Central memory CD4-positive, alpha-beta T cell (primary cell): ENCODE measurements at places on chromosomes 7 and 10.

DNA sequence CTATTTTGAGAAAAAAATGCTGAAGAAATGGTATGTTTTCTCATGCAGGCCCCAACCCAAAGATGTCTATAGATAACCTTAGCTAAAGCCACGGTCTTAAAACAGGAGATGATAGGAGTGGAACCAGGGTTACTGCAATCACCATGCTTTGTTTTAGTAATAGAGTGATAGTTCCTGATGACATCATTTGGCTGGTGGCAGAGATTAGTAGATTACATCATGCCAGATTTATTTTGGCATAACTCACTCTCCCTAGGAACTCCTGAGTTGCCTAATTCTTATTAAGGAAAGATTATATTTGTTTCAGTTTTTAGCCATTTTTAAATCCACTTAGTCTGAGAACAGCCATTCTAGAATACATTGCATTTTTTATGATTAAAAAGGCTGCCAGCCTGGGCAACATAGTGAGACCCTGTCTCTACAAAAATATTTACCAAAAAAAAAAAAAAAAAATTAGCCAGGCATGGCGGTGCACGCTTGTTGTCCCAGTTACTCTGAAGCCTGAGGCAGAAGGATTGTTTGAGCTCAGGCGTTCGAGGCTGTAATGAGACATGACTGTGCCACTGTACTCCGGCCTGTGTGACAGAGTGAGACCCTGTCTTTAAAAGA is 17.8 kb downstream of the ENO4 start:
- no peak for DNase-seq

DNA sequence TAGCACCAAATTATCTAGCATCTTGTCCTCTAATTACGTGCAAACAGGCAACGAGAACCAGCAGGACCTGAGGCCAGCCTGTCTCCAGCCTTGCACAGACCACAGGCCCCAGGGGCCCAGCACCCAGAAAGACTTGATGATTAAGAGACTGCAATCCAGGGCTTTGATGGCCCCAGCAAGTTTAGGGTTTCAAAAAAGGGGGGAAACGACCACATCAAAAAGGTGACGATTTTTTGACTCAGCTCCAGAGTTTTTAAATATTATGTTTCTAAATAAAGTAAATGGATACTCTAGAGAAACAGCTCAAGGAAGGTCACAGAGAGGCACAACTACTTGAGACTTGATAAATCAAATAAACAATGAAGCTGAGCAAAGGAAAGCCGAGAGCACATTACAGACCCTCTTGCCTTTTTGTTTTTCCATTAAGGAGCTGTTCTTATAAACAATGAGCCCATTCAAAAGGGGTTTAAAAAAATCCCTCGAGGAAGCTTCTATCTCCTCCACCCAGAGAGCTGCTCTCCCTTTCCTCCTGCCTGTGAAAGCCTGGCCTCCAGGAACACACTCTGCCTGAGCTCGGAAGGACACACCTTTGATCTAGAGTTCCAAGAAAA is 44.1 kb downstream of the GLI3 start:
- DNase-seq = no peak

GRCh38 chr7:111560773-111561653 is 1.3 kb downstream of the IMMP2L start:
- no peak for DNase-seq

- no peak for DNase-seq
These were observed 237.2 kb downstream of the CSTF2T start for GRCh38 chr10:51462076-51462779.

DNA sequence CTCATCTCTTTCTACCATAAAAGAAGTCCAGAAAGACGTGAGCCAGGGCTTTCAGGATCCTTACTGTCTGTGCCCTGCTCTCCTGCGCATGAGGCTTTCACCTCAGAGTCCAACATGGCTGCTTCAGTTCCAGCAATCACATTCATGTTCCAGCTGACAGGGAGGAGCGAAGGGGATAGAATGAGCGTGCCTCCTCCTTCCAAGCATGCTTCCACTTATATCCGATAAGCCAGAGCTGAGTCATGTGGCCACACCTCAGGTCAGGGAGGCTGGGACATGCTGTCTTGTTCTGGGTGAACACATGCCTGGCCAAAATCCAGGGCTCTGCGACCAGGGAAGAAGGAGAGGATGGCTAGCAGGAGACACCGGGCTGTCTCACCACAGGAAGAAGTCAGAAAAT is 248.2 kb downstream of the SKAP2 start:
- DNase-seq = no peak

- no peak for DNase-seq
These were observed 54.5 kb upstream of the LBX1 start for GRCh38 chr10:101283762-101284100.

- DNase-seq = no peak
These were observed 1246.7 kb upstream of the SORCS1 start for GRCh38 chr10:108411206-108411605.

DNA sequence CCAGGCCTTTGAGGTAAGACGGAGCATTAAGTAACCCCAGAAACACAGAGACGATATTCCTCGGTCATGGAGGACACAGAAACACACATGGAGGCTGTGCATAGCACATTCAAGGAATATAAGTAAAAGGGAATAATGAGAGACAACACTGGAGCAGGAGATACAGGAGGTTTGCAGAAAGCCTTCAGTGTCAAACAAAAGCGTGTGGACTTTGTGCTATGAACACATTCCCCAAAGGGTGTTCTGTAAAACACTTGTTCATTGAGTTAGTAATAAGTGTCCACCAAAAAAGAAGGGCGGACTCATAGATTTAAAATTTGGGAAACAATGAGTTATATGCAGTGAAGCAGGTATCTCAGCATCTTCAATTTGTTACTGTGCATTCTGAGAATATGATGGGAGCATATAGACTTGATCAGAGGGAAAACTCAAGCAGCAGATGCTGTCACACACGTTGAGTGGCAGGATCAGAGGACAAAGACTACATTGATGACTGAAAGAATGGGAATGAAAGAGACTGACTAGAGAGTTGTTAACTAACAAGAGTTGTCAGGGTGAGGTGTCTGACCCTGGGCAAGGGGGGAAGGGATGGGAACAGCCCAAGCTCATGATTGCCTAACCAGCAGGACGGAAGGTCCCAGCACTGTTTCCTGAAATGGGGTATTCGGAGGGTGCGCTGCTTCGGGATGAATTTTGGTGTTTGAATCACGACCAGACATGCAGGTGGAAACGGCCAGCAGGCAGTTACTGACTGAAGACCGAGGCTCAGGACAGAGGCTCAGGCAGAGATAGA is 85.2 kb upstream of the VIPR2 start:
- DNase-seq = no peak

DNA sequence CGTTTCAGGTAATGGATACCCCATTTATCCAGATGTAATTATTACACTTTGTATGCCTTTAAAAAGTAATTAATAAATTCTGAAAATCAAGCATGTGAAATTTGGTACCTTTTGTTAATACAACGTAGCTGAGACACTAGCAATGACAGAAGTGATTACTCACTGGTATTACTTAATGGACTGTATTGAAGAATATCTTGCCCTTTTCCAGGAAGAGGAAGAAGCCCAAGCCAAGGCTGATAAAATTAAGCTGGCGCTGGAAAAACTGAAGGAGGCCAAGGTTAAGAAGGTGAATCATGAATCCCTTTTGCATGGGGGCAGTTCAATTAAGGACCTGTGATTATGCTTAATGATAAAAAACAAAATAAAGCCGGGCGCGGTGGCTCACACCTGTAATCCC is 64.8 kb downstream of the APBB1IP start:
- DNase-seq = no peak

- no peak for DNase-seq
These were observed 57.5 kb downstream of the EXOC4 start for GRCh38 chr7:133310232-133310862.

DNA sequence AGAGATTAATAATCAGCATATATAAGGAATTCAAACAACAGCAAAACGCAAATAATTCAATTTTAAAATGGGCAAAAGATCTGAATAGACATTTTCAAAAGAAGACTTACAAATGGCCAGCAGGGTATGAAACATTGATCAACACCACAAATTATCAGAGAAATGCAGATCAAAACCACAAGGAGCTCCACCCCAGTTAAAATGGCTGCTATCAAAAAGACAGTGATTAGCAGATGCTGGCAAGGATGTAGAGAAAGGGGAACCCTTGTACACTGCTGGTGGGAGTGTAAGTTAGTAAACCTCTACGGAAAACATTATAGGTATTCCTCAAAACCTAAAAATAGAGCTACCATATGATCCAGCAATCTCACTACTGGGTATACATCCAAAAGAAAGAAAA is 128.0 kb upstream of the CACUL1 start:
- DNase-seq = no peak

- DNase-seq = no peak
These were observed 11.5 kb upstream of the C10orf53 start for GRCh38 chr10:49667991-49668390.

DNA sequence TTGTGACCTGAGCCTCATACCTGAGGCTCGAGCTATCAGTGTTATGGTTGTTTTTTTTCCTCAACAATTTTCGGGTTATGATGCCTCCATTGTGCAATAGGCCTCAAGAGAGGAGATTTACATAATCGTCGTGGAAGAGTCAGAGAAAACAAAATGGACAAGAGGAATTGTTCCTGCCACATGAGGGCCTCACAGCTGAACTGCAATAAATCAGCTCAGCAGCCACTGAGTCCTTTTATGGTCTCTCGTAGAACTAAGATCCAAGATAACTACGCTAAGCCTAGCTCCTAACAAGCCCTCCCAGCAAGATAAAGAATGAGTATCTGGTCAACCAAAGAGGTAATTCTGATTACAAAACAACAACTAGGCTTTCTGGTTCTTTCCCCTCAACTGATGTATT is 336.8 kb downstream of the WDR11 start:
- DNase-seq = no peak

DNA sequence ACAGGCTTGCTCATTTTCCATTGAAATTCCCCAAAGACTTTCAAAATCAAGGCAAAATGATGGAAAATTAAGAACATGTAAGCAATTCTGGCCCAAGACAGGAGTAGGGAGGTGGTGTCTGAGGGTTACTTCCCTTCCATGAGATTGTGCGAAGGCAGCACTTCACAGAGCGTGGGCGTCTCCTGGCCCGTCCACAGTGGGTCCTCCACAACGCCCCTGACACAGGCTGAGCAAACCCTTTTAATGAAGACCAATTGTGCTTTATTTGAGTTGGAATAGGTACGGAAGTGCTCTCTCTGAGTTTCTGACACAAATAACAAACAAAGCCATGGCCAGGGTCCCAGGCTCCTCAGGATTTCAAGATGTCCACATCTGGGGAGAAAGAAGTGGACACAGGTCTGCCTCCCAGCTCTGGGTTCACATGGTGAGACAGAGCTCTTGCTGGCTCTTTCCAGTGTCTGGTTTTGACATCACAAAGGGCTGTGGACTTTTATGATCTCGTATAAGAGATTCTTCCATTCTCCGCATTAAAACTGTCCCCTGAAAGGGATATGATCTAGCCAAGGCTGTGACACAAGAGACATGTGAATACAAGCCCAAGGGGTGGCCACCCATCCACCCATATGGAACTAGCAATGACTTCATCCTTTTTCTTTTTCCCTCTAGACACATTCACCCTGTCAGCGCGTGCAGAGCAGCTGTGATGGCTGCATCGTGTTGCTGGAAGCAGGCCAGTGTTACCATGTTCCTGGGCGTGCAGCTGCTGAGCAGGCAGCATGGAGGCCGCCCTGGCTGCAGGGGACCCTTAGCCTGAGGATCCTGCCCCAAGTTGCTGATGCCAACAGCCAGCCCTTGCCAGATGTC is 145.6 kb downstream of the ADAM12 start:
- no peak for DNase-seq

DNA sequence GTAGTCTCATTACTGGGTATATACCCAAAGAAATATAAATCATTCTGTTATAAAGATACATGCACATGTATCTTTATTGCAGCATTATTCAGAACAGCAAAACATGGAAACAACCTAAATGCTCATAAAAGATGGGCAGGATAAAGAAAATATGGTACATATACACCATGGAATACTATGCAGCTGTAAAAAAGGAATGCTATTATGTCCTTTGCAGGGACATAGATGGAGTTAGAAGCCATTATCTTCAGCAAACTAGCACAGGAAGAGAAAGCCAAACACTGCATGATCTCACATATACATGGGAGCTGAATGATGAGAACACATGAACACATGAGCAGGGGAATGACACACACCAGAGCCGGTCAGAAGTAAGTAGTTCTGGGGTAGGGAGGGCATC is 297.4 kb upstream of the GLI3 start:
- DNase-seq = no peak

GRCh38 chr7:20064974-20065862 is 152.0 kb downstream of the MACC1 start:
- no peak for DNase-seq

- DNase-seq = no peak
These were observed 5.0 kb downstream of the EIF3B start for GRCh38 chr7:2359610-2360009.

DNA sequence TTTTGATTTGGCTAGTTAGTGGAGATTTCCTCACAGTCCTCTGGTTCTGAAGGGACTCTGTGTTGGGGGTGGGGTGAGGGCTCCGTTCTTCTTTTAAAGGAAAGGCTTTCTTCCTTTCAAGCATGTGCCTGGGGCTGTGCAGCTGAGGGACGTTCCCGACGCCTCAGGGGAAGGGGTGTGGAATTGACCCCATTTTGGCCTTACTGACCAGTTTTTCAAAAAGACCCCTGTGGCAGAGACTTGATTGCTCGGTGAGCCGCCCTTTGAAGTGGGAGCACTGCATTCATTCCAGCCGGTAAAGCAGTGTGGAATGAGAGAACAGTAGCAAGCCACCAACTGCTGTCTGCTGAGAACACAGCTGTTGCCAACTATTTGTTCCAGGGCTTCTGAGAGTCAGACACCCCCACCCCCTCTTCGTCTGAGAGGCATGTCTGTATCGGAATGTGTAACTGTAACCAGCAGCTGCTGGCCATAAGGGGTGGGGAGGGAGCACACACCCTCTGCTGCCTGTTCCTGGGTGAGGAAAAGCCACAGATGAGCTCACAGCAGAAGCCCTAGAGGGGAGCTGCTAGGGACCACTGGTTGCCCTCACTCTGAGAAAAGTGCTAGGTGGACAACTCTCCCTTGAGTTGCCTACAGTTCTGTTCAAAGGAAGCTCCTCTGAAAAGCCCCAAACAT is 33.2 kb downstream of the WBP1L start:
- no peak for DNase-seq

DNA sequence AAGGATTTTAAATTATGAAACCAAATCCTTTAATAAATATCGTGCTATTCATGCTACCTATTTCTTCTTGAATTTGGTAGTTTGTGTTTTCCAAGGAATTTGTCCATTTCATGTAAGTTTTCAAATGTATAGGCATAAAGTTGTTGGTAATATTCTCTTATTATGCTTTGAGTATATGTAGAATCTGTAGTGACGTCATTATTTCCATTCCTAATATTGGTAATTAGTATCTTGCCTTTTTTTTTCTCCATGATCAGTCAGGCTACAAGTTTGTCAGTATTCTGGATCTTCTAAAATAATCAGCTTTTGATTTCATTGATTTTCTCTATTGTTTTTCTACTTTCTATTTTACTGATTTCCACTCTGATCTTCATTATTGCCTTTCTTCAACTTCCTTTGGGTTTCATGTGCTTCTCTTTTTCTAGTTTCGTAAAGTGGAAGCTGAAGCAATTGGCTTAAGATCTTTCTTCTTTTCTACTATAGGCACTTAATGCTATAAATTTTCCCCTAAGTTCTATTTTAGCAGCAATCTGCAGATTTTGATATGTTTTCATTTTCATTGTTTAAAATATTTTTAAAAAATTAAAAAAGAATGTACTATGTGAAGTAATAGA is 156.5 kb upstream of the HDAC9 start:
- no peak for DNase-seq
